ENCODE measurements at places on chromosomes 16 and 17. TPM values are rescaled to one million over a fixed set of nuclear protein-coding genes. Genes with fewer than 3 reads are reported as not detected.

Gene TEKT1
- not detected for total RNA-seq

DNA sequence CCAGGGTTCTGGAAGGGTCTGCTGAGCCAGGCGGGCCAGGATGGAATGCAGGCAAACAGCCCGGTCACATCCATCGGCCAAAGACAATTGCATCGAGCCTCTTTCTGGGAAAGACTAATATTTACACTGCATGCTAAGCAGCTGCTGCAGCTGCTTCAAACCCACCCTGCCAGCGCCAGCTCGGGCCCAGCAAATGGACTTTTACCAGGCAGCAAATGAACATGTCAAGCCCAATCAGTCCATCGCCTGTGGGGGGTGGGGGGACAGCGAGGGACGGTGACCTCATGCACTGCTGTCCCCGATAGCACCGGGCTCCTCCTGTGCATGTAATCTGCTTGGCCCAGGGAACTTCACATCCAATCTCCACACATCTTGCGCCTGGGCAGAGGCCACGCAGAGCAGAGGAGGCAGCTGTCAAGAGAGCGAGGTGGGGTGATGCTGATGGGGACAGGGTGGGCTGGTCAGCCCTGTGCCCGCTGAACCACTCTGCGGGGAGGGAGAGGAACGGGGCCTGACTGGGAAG is 39.4 kb upstream of the CDH5 start:
- no peak for DNase-seq

Gene LRRC37A
- 1.4 TPM for total RNA-seq

- DNase-seq: no peak
Measured at GRCh38 chr17:77694391-77695363, 263.8 kb upstream of the TNRC6C start.

GRCh38 chr17:1758807-1759206 is 3.1 kb upstream of the SERPINF1 start:
- DNase-seq: no peak

Gene TBX4
- not detected for total RNA-seq

- no peak for DNase-seq
Measured at GRCh38 chr16:12527071-12527470, 276.6 kb downstream of the CPPED1 start.

GRCh38 chr16:57001026-57001679 is 11.8 kb downstream of the NLRC5 start:
- no peak for DNase-seq
